A549 (cell line): ENCODE measurements at places on chromosomes 2 and 18. TPM values are rescaled to one million over a fixed set of nuclear protein-coding genes. Genes with fewer than 3 reads are reported as not detected.

DNA sequence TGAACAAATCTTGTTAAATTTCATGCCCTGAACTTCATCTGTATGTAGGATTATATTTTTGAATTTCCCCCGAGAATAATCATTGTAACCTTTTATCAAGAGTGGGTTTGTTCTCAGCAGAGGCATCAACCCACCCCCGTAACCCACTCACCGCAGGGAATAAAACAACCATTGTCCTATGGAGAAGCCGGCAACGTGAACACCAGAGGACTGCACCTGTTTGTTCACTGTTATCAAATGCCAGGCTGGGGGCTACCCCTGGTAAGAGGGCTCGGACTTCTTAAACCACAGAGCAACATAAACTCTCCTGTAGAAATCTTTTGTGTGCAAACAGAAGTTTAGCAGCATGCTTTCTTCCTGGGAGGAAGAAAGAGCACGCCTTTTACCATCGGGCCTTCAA, 610.4 kb downstream of the ERBB4 start:
- no peak for DNase-seq

DNA sequence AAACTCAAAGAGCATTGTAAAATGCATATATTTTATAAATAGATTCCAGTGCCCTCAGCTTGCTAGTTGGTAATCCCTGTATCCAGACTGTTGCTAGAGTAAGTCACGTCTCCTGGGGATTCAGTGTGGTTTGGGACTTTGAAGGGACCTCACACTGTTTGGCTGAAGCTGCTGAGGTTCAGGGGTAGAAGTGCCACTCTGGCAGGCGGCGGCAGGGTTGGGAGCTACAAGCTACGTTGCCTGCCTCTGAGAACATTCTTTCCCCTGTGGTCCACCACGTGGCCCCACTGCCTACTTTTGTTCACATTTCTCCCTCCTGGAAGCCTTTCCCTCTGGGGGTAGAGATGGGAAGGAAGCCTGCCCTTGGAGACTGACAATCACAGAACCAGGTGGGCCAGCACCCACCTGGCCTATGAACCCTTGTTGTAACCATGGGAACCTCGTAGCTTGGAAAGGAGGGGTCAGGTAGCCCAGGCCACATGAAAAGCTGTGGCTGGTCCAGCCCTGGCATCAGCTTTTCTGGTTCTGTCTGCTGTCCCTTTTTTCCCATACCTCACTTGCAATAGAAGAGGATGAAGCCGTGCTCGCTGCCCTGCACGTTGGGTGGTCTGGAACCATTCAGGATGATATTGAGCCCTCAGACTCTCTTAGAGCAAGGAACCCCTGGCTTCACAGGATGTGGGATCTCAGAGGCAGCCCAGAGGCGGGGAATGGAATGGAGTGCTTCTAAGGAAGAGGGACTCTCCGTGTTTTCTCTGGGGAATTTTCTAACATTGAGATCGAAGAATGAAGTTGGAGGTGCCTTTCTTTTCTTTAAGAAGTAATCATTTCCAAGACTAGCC, 2.9 kb downstream of the RNF144A start:
- DNase-seq, result no peak

DNA sequence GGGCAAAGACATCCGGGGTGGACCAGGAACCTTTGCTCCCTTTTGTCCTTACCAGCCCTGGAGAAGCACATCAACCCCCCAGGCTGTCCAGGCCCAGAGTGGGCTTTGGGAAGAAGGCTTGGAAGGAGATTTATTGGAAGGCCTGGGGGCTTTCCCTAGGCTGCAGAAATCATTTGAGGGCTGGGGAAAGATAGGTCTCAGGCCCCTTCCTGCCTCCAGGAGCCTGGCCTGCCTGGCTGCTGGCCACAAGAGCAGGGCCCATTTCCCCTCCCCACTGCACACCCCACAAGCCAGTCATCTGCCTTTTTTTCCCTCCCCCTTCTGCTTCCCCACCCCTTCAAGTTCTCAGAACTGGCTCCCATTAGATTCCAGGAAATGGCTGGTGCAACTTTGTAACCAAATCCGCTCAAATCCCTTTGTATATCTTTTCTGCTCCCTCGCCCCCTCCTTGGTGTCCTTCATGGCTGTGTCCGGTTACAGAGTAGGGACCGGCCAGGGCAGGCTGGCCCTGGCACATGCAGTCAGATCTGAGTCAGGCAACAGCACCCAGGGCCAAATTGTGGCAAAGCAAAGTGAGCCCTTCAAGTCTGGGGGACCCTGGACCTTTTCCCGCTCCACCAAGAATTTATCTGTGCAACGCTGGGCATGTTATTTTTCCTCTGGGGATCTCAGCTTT, 20.8 kb upstream of the TNP1 start:
- no peak for DNase-seq

- no peak for DNase-seq
Measured at GRCh38 chr2:214592011-214592410, 181.2 kb downstream of the VWC2L start.

GRCh38 chr2:42421157-42421485, 60.1 kb upstream of the COX7A2L start:
- no peak for DNase-seq

GRCh38 chr2:54599326-54599710, 124.1 kb upstream of the EML6 start:
- DNase-seq, result no peak

DNA sequence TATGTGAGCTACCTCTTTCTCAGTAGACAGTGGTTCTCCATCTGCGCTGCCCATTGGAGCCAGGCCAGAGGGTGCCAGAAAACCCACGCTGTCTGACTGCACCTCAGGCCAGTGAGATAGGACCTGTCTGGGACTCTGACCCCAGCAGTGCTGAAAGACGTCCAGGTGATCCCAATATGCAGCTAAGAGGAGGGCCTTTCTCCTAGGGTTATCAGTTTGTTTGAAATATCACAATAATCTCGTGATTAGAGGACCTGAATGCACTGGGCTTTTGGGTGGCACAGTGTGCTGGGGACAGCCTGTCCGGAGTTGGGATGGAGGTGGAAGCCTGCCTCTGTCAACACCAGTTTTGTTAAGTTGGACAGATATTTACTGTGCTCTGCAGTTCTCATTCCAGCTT, 216.3 kb downstream of the LDLRAD4 start:
- no peak for DNase-seq

GRCh38 chr2:239189711-239190131, 211.1 kb downstream of the HDAC4 start:
- DNase-seq, result no peak

DNA sequence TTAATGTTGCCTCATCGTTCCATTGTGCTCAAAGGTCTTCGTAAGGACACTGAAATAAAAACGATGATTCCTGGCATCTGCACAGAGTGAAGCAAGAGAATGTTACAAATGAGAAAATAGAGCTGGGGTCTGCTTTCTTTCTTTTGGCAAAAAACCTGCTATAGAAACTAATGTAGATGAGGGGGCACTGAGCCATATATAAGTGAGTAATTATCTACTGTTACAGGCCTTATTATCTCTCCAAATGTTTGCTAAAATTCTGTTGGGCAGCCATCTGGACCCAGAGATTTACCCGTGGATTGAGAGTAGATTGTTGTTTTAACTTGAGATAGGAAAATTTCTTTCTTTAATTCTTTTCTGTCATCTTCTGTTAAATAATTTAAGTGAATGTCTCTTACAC, 472.5 kb upstream of the PIK3C3 start:
- no peak for DNase-seq

DNA sequence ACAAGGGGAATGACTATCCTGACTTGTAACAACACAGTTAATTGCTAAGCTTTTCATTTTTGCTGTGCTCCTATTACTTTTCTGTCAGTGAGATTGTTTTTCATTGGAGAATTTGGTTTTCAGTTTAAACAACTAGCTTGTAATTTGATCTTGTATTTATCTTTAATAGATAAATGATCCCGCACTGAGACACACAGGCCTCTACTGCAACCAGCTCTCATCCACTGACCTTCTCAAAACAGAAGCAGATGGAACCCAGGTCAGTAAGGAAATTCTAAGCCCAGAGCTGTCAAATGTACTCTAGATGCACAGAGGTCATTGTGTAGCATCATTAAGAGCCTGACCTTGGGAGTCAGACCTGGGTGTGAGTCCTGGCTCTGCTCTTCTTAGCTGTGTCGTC, 30.7 kb downstream of the PTRHD1 start:
- no peak for DNase-seq

GRCh38 chr2:50732796-50733195, 299.1 kb downstream of the NRXN1 start:
- DNase-seq, result no peak

DNA sequence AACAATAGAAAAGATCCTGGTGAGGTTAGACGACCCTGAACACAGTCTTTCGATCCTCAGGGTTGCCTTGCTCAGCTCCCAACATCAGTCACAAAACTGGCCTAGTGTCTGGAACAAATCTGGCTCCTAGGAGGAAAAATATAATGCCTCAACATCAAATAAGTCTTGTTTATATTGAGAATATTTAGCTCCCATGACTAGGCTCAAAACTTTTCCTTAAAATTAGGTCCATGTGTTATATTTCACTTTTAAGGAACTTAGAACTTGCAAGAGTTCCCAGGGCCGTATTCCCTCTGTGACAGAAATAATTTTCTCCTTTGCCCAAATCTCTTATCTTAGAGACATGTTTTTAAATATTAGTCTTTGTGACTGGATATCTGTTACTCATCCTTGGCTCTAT, 819.7 kb upstream of the ZEB2 start:
- DNase-seq, result no peak

- DNase-seq, result no peak
Measured at GRCh38 chr18:4599312-4599711, 144.2 kb upstream of the DLGAP1 start.

DNA sequence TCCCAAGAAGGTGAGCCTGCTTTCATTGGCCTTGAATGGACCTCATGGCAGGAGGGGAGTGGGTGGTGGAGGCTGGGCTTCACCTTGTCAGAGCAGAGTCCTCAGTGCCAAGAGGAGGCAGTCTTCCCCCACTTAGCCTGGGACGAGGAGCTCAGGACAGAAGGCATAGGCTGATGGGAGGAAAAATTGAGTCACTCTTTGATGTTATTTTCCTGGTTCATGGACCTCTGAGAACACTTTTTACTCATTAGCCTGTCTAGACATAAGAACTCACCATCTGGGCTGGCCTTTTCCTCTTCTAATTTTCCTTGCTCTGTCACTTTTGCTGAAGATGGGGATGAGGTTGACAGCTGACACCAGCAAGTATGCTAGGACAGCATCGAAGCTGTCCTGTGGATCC, 225.7 kb upstream of the TNP1 start:
- DNase-seq, result no peak

- DNase-seq, result no peak
Measured at GRCh38 chr2:20623741-20624155, 27.1 kb downstream of the HS1BP3 start.

DNA sequence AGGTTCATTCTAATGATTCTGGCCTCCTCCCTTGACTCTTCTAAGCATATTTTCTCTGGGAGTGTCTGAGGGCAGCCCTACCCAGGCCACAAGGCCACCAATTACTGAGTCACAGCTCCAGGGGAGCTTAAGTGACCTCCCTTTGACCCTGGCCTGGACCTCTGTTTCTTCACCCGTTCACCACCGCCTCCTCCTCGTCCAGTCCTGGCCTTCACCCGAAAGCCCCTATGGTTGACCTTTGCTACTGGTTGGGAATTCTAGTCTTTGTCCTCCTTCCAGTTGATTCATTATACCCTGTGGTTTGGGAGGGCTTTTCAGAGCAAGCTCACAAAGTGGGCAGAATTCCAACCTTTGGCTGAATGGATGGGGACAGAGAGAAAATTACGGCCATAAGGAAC, 72.6 kb downstream of the NRP2 start:
- peak; percentile 92 for DNase-seq

FRZB gene
- 0.03 to 0.04 TPM in 2 of 3 replicates, not detected in the other for polyA plus RNA-seq

SP140 gene
- 0.24 TPM in 1 of 3 replicates, not detected in the others for polyA plus RNA-seq

NFU1 gene
- 61.4 to 65.4 TPM (median 64.8 TPM) in 3 replicates for polyA plus RNA-seq

HOXD12 gene
- not detected in 3 replicates for polyA plus RNA-seq

ARHGAP25 gene
- polyA plus RNA-seq, result 0.50 to 0.65 TPM (median 0.52 TPM) in 3 replicates

POTEI gene
- polyA plus RNA-seq, result 0.04 TPM in 1 of 3 replicates, not detected in the others

ABCG5 gene
- not detected in 3 replicates for polyA plus RNA-seq

NIF3L1 gene
- 47.0 to 49.5 TPM (median 47.3 TPM) in 3 replicates for polyA plus RNA-seq

PECR gene
- 16.8 to 17.1 TPM (median 16.9 TPM) in 3 replicates for polyA plus RNA-seq

VIT gene
- polyA plus RNA-seq, result not detected in 3 replicates

ZAP70 gene
- polyA plus RNA-seq, result 0.08 to 0.10 TPM (median 0.09 TPM) in 3 replicates

TDRD15 gene
- not detected in 3 replicates for polyA plus RNA-seq

SERPINB10 gene
- polyA plus RNA-seq, result not detected in 3 replicates

UGT1A10 gene
- not detected in 3 replicates for polyA plus RNA-seq

ANTXR1 gene
- 192 to 194 TPM (median 192 TPM) in 3 replicates for polyA plus RNA-seq
